Ascending aorta (tissue), 2 donors: ENCODE measurements at places on chromosomes 1 and 21.

GRCh38 chr1:160997323-160998038 lies 23.5 kb downstream of the F11R start:
- H3K4me3 ChIP-seq: no peak overlapping the region
- DNase-seq: peak; percentile 75
- no peaks in the 10 kb centered on the region for H3K4me1 ChIP-seq
- H3K27ac ChIP-seq: peak overlapping the region; percentile 16
- no peaks in the 10 kb centered on the region for H3K36me3 ChIP-seq

DNA sequence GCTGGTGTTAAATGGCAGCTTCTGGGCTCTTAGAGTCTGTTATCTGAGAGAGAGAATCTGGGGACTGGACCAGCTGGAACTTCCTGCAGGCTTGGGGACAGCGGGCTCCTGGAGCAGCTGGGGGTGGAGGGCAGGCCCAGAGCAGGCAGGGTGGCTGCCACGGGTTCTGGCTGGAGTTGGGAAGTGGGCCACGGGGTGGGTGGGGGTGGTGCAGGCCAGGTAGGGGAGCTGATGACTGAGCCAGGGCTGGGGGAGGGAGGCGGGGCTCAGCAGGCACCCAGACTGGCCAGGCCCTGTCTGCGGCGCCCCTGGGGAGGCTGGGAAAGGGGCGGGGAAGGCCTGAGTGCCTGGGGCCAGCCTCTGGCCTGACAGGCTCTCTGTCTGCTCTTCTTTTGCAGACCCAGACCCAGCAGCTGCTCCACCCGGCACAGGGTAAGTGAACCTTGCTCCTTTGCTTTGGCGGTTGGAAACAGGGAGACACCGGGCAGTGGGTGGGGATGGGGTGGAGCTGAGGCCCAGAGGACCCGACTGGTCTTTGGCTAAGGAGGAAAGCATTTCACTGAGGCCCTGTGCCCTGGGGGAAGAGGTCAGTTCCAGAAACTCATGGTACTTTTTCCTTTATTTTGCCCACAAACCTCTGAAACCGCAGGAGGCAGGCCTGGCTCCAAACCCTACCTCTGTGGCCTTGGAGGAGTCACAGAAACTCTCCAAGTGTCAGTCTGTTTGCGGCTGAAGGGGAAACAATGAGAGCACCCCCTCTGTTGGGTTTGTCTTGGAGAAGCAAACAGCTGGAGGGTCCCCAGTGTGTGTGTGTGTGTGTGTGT lies 48.8 kb downstream of the ARHGEF10L start:
- no peaks in the 10 kb centered on the region for H3K27me3 ChIP-seq
- peaks cover 14% of the 10 kb centered on the region for H3K36me3 ChIP-seq

DNA sequence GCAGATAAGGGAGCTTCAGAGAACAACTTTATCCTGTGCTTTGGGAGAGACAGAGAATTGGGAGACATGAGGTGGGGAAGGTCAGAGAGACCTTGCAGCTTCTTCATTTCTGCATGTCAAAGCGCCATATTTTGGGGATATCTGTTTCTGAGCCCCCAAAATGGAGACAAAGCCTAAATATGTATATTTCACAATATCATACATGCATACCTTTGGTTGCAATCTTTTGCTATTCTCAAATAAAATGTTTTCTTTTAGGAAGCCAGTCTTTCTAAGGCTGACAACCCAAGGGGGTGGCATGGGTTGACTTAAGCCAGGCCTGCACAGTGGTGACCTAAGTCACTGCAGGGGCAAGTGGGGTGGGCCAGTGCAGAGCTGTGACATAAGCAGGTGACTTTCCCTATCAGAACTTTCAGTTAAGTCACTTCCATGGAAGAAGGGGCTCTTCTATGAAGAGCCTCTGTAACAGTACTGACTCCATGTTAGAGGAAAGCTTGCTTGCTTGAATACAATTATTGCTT lies 13.9 kb upstream of the MRPL55 start:
- H3K4me1 ChIP-seq: no peaks in the 10 kb centered on the region
- no peak overlapping the region for H3K4me3 ChIP-seq
- H3K36me3 ChIP-seq: no peaks in the 10 kb centered on the region
- no peak overlapping the region for H3K27ac ChIP-seq

DNA sequence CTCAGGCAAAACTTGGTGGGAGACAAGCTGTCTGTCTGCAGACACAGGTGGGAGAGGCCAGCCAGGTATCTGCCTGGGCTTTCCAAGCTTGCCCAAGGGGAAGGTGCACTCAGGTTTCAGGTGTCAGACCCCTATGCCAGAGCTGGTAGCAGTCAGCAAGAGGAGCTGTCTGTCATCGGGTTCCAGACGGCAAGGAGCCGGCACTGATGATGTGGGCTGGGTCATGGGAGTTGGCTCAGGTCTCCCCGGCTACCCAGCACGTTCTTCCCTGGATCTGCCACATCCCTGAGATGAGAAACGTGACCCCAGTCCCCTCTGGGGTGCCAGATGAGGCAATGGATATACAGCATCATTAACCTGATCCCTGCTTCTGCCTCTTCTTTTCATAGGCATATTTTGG lies 23.0 kb downstream of the TMCC2 start:
- H3K27me3 ChIP-seq: no peaks in the 10 kb centered on the region
- DNase-seq: no peak
- H3K27ac ChIP-seq: peak overlapping the region; percentile 78

- H3K27me3 ChIP-seq: no peaks in the 10 kb centered on the region
- no peak for DNase-seq
- no peaks in the 10 kb centered on the region for H3K36me3 ChIP-seq
Measured at GRCh38 chr21:42319376-42319775, 4.2 kb upstream of the TFF3 start.
